ENCODE measurements at places on chromosomes 5 and 9.

GRCh38 chr5:31771500-31771899, 132.6 kb downstream of the PDZD2 start:
- no peak for DNase-seq

- DNase-seq = no peak
Observed at GRCh38 chr9:8036914-8037524, 237.4 kb upstream of the DMAC1 start.

DNA sequence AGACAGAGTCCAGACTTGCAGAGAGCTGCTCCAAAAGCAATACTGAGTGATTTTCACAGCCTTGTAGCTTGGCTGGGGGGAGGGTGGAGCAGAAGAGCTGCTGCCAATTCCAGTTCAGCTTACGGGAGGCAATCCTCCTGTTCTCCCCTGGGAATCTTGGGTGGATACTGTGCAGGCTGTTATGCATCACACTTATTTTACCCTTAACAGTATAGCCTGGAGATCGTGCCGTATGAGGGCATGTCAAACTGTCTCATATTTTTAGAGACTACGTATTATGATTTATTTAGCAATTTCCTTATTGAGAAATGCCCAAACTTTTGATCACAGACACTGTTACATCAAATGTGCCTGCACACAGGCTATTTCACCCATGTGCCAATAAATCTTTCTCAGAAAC, 85.2 kb downstream of the BASP1 start:
- DNase-seq = no peak

GRCh38 chr5:155564541-155564940, 551.0 kb downstream of the KIF4B start:
- no peak for DNase-seq

GRCh38 chr5:89697581-89697980, 712.0 kb downstream of the CETN3 start:
- peak; percentile 3 for DNase-seq

DNA sequence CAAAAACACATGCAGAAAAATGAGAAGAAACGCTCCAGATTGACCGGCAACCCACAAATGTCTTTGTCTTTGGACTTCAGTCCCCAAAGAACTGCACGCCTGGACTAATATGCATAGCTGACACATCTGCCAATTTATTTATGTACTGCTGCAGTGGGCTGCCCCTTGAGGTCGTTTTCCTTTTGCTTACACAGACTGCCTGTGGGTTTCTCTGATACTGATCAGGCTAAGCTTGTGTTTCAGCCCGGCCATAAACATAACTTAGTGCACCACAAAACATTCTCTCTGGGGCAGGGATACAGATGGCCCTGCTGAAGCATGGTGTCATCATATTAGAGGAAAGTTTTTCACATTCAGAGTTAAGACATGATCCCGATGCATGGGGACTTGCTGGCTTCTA, 75.4 kb downstream of the NUDT12 start:
- no peak for DNase-seq

DNA sequence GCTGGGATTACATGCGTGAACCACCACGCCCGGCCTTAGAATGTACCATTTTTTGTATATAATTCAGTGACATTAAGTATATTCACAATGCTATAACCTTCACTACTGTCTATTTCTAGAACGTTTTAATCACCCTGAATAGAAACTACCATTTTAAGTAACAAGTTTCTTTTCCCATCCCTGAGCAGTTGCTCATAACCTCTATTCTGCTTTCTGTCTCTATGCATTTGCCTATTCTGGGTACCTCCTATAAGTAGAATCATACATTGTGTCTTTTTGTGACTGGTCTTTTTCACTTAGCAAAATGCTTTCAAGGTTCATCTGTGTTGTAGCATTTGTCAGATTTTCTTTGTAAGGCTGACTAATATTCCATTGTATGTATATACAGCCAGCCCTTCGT, 39.9 kb downstream of the DDX46 start:
- no peak for DNase-seq

DNA sequence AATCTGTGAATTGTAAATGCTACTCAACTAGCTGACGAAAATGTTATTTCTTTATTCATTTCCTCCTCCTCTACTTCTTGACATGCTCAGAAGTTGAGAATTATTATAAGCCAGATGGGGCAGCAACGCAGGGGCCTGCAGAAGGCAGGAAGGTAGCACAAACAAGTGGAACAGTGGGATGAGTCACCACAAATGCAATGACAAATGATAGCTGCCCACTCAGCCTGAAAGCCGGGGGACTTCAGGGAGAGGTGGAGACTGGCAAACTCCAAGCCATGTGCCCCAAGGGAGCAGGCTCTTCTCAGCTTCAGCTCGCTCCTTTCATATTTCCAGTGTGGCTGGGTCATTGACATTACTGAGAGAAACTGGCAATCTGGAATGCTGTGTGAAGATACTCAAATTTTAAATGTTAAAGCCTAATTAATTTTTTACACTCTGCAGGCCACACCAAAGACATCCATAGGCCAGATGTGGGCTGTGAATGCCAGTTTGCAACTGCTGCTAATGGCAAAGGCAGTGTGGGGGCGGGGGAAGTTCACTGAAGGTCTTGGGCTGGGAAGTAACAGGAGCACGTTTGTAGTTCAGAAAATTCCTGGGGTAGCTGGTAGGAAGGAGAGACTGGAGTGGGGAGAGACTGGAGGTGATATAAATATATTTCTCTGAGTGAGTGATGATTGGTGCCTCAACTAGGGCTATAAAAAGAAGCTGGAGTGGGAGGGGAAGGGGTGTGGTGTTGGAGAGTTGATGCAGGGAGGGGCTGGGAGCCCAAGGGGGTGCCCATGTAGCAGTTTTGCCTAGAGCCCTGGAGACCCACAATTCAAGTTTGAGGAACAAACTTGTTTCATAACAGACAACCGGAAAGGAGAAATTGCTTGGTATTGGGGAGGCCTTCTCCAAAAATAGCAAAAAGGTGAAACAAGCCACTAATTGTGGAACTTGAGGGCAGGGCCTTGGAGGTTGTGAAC, 20.8 kb upstream of the ADRB2 start:
- no peak for DNase-seq
